ENCODE measurements at places on chromosomes 5 and 9. TPM values are rescaled to one million over a fixed set of nuclear protein-coding genes. Genes with fewer than 3 reads are reported as not detected.

The FCN1 gene
- total RNA-seq = not detected

The CDX1 gene
- total RNA-seq = not detected

The SLC36A2 gene
- total RNA-seq = not detected

The TOMM5 gene
- 233 TPM for total RNA-seq

The PROB1 gene
- 2.5 TPM for total RNA-seq

The PRLR gene
- not detected for total RNA-seq

The CORO2A gene
- total RNA-seq = 0.49 TPM

The CTNND2 gene
- not detected for total RNA-seq

Data from pulmonary artery endothelial cell (primary cell).